ENCODE measurements at places on chromosomes 5 and 9. TPM values are rescaled to one million over a fixed set of nuclear protein-coding genes. Genes with fewer than 3 reads are reported as not detected.

The KYAT1 gene
- polyA plus RNA-seq = 0.92 TPM

The CORO2A gene
- polyA plus RNA-seq = 39.6 TPM

The DRD1 gene
- polyA plus RNA-seq = not detected

The PCDHGB1 gene
- 0.26 TPM for polyA plus RNA-seq

The PCDHA1 gene
- polyA plus RNA-seq = not detected

The INSYN2B gene
- polyA plus RNA-seq = not detected

All from sigmoid colon (tissue), 7 donors.